ENCODE measurements at places on chromosomes 7 and 10.

- DNase-seq = no peak
Observed at GRCh38 chr7:340979-341694, 51.2 kb downstream of the FOXL3 start.

- no peak for DNase-seq
Observed at GRCh38 chr10:110057456-110057855, 49.7 kb downstream of the ADD3 start.

- no peak for DNase-seq
Observed at GRCh38 chr7:104530251-104530650, 201.8 kb downstream of the LHFPL3 start.

DNA sequence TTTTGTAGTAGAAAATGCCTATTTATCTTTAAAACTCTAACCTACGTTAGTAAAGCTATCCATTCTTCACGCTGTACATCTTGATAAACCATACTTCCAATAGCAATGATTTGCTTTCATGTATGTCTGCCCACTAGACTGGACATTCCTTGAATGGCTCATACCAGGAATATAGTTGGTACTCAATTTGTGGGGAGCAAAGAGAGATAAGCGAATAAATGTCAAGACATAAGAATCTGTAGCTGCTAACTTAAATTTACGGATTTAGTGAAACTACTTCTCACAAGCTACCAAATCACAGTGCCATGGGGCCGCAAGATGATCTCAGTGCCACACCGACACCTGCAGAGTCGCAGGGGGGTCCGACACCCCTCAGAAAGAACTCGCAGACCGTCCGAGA, 763 bp upstream of the RALA start:
- DNase-seq = no peak

DNA sequence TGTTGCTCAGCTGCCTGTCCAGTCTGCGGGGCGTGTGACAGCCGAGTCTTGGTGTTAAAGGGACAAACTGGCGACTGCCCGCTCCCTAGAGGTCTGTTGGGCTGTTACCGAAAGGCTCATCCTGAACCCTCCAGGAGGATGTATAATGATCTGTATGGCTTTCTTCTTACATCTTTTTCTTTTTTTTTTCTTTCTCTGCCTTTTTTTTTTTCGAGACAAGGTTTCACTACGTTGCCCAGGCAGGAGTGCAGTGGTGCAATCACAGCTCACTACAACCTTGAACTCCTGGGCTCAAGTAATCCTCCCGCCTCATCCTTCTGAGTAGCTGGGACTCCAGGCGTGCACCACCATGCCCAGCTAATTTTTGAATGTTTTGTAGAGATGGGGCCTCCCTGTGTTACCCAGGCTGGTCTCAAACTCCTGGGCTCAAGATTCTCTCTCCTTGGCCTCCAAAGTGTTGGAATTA, 857 bp downstream of the INTS15 start:
- DNase-seq = no peak

DNA sequence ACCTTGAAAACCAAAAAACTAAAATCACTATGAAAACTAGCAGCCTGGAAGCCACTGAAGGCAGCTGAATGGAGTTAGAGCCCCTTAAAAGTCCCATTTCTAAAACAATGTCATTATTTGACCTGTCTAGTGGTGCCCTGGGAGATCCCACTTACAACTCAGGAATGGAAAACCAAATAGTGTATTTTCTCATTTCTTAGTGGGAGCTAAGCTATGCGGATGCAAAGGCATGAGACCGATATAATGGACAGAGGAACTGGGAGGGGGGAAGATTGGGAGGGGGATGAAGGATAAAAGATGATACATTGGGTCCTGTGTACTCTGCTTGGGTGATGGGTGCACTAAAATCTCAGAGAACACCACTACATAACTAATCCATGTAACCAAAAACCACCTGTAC, 9.8 kb upstream of the GIMAP2 start:
- no peak for DNase-seq

DNA sequence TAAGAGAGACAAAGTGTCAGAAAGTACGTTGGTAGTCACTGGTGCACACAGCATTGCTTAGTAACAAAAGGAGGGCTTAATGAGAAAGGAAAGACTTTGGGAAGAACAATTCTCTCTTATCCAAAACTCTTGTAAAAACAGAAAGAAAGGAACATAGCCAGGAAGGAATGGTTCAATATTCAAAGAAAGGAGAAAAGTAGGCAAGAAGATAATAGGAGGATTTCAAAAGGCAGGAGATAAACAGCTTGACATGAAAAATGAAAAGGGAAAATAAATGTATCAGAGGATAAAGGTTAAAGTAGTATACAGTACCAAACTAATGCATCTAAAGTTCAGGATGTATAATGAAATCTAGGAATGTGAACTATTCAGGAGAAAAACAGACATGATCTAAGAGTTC, 20.1 kb downstream of the ZFAND4 start:
- no peak for DNase-seq

GRCh38 chr7:325051-325798, 35.3 kb downstream of the FOXL3 start:
- DNase-seq = no peak

GRCh38 chr10:113269333-113269732, 283.5 kb upstream of the HABP2 start:
- no peak for DNase-seq

- no peak for DNase-seq
Observed at GRCh38 chr10:124745252-124745651, 1.1 kb upstream of the FAM53B start.
